ENCODE measurements at places on chromosomes 11 and 22.

- DNase-seq = peak; percentile 41
Measured at GRCh38 chr11:18294862-18295261, 27.1 kb downstream of the HPS5 start.

- no peak for DNase-seq
Measured at GRCh38 chr22:19801340-19802000, 40.9 kb downstream of the TBX1 start.

- no peak for DNase-seq
Measured at GRCh38 chr11:94666792-94667721, 99.9 kb downstream of the PIWIL4 start.

GRCh38 chr11:68796801-68797200, 44.9 kb downstream of the CPT1A start:
- no peak for DNase-seq

- DNase-seq = no peak
Measured at GRCh38 chr11:133681901-133682300, 149.6 kb upstream of the OPCML start.

GRCh38 chr11:117058761-117059261, 39.4 kb downstream of the SIK3 start:
- no peak for DNase-seq

GRCh38 chr11:32033067-32033466, 57.8 kb upstream of the RCN1 start:
- peak; percentile 33 for DNase-seq

DNA sequence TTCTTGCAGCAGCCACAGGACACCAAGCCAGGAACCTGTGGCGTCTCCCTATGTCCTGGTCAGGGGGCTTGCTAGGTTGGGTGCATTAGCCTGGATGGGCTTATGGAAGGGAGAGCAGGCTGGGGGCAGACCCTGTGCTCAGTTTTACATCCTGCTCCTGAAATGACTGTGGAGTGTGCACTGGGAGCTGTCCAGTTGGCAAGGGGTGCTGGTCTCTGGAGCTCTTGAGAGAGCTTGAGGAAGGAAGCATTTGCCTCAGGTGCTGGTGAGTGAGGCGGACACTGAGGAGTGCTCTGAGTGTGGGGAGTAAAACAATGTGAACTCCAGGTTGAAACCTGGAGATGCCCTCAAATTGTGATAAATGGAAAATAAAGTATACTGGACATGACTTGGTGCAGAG, 3.4 kb downstream of the SCGB1D4 start:
- peak; percentile 17 for DNase-seq

DNA sequence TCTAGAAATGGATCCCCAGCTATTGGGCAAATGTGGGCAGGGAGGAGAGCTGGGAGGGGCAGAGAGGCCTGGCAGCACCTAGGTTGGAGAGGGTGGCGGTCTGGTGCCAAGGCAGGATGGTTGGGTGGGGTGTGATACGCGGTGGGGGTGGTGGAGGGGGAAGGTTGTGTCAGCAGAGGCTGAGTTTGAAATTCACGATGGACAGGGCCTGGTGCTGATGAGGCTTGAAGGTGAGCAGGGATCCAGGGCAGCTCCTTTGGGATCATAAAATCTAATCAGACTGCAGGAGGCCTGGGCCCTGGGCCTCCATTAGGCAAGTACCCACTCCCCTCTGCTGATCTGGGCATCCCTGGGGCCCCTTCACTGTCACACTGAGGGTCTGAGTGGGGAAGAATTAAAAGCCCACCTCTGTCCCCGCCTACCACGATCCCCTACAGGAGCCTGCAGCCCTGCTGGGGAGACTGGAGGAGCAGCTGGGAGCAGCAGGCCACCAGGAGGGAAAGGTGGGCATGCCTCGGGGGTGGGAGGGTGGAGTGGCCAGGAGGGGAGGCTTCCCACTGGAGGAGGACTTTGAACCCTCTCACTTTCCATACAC, 24.0 kb downstream of the IGLL1 start:
- DNase-seq = no peak

DNA sequence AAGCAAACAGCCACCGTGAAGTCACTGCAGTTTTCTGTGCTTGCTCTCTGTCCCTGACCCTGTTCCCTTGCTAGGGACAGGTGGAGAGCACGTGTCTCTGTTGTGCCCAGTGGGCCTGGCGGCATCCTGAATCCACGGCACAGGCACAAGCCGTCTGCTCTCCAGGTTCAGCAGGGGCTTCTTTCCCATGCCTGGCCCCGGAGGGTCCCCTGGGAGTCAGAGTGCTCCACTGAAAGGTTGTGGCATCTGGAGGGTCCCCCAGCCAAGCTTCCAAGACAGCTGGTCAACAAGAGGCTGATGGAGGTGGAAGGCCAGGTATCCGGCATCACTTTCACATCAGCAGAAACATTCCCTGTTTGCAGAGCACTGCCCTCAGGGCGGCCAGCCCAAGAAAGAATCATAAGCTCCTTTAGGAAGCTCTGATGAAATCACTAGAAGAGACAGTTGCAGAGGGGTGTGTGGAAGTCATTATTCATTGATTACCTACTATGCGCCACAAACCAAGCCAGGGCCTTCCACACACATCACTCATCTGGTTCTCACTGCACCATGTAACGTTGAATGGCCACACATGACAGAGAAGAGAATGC, 346.4 kb upstream of the B3GAT1 start:
- DNase-seq = no peak

DNA sequence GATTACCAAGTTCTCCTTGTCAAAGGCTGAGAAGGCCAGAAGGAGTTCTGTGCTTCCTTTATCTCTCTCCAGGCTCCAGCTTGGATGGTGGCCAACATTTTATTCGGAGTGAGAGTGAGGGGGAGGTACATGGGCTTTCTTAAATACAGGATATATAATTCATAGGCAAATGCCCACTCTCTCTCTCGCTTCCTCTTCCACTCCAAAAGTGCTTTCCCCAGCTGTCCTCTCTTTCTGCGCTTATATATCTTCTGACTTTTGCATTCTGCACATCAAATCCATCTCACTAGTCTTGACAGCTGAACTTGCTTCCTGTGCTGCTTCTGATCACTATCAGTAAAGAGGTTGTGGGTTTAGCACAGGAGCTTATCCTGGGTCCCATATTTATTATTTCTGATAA, 125.4 kb upstream of the ARHGAP20 start:
- no peak for DNase-seq

DNA sequence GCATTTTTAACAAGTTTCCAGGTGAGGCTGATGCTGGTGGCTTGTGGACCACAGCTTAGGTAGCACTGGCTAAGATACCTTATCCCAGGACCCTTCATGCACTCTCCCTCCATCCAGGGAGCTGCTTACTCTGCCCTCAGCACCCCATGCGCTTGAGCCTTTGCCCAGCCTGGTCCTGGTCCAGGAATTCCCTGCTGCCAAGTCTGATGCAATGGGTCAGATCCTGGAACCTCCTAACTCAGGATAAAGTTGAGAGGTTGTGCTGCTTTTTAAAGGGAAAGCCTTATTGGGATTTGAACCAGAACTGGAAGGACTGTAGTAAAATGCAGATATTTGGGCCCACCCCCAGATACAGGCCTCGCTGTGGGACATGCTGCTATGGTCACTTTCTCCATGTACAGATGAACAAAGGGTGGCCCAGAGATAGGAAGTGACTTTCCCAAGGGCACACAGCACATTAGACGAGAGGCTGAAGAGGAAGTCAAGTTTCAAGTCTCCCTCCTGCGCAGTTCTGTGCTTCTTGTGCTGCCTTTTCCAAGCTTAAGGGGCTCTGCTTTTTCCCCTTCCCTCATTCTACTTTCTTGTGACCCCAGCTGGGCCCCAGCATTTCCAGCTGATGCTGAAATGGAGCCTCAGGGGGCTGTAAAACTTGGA, 824 bp upstream of the LGALS12 start:
- no peak for DNase-seq

- no peak for DNase-seq
Measured at GRCh38 chr22:46528121-46528610, 9.3 kb downstream of the CELSR1 start.

DNA sequence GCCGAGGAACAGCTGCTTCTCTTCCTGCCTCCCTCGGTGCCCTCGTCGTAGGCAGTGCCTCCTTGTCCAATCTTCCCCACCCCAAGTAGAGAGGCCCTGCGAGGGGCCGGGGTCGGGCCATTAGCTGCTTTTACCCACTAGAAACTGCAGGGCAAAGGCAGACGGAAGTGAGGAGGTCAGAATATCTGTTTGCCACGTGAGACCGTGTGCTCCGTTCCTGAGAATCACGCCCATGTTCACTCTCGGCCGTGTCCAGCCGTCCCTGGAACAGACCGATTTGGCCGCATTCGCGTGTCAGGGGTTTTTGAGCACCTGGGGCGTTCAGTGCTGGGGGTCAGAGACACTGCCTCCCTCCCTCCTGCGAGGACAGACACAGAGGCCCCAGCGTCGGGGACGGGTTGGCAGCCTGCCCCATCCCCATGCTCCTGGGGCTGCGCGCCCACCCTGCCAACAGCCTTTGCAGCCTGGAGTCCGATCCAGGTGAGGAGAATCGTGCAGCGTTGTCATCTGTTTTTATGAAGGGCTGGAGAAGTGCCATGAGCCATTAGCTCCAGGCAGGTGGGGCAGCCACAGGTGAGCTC, 982.2 kb downstream of the BRD1 start:
- no peak for DNase-seq

GRCh38 chr11:78809931-78810541, 235.4 kb upstream of the NARS2 start:
- no peak for DNase-seq

GRCh38 chr11:73577496-73577917, 20.4 kb downstream of the FAM168A start:
- peak; percentile 29 for DNase-seq

- DNase-seq = no peak
Measured at GRCh38 chr11:18379201-18379600, 15.2 kb upstream of the LDHA start.

DNA sequence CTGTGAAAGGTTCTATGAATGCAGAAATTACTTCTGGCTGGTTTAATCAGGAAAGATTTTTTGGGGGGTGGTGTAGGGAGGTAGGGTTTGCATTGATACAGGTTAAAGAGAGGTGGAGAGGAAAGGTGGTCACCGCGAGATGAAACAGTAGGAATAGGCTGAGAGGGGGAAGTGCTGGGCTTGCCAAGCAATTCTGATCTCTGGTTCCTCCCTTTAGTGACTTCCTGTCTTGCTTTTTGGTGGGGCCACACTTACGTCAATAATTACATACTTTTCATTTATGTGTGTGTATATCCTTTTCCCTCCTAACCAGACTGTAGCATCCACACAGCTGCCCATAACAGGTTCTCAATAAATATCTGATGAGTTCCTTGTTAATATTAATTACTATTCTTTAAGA, 120.0 kb downstream of the CTNND1 start:
- no peak for DNase-seq

GRCh38 chr11:130486987-130487923, 38.8 kb downstream of the ADAMTS15 start:
- DNase-seq = no peak

- no peak for DNase-seq
Measured at GRCh38 chr11:71386202-71386601, 62.0 kb downstream of the DHCR7 start.

GRCh38 chr11:83845797-83846196, 559.6 kb upstream of the CCDC90B start:
- DNase-seq = no peak

Measured in GM12865 (cell line).